Adrenal gland (tissue), 19 donors: ENCODE measurements at places on chromosomes 16 and 17. TPM values are rescaled to one million over a fixed set of nuclear protein-coding genes. Genes with fewer than 3 reads are reported as not detected.

CAPNS2 gene
- 1.3 TPM for total RNA-seq

GINS3 gene
- total RNA-seq = 7.6 TPM

MED9 gene
- 22.0 TPM for total RNA-seq

ANKRD40CL gene
- not detected for total RNA-seq

YBX2 gene
- total RNA-seq = not detected

ASPHD1 gene
- 4.3 TPM for total RNA-seq

OR2C1 gene
- not detected for total RNA-seq

KRT24 gene
- total RNA-seq = not detected

CHST6 gene
- total RNA-seq = 6.6 TPM

ZNF423 gene
- 10.6 TPM for total RNA-seq

SPAG5 gene
- total RNA-seq = 5.4 TPM

RNU2-1 gene
- total RNA-seq = 2,854 TPM

SLC35G6 gene
- not detected for total RNA-seq

DNA sequence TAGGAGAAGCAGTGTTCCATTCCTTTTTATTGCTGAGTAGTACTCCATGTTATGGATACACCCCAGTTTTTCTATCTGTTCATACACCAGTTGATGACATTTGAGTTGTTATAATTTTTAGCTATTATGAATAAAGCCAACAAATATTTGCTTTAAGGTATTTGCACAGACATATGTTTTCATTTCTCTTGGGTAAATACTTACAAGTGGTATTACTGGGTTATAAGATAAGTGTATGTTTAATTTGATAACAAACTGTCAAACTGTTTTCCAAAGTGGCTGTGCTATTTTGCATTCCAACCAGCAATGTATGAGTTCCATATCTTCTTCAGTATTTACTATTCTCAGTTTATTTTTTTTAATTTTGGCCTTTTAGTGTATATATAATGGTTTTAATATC lies 27.7 kb upstream of the GFOD2 start:
- no peak for DNase-seq
- no peak overlapping the region for H3K4me3 ChIP-seq
- no peak overlapping the region for H3K27ac ChIP-seq
- H3K4me1 ChIP-seq = peaks cover 10% of the 10 kb centered on the region
- H3K27me3 ChIP-seq = no peaks in the 10 kb centered on the region
- peaks cover 26% of the 10 kb centered on the region for H3K36me3 ChIP-seq

DNA sequence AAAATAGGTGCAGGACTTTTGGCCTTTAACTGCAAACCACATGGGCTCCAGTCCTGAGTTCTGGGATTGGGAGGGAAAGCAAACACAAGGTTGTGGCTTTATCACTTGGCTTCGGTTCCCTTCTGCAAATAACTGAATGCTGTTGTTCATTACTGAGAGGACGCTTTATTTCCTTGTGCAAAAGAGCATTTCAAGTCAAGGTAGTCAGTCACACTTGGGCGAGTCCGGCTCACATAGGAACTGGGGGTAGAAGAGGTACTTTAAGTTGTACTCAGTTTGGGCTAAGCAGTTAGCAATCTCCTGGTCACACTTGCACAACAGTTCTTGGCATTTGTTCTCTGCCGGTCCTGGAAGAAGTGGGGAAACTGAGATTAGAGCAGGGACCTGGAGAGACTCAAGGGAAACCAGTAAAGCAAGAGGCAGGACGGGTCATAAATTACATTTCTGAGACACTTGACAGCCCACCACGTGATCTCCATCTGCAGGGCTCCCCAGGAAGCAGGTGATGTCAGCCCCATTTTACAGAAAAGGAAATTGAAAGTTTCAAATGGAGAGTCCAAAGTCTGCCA lies 21.6 kb downstream of the PLA2G10 start:
- no peaks in the 10 kb centered on the region for H3K4me1 ChIP-seq
- DNase-seq = no peak
- H3K4me3 ChIP-seq = no peak overlapping the region
- no peaks in the 10 kb centered on the region for H3K27me3 ChIP-seq
- H3K36me3 ChIP-seq = no peaks in the 10 kb centered on the region
- H3K27ac ChIP-seq = no peak overlapping the region

- no peaks in the 10 kb centered on the region for H3K4me1 ChIP-seq
- no peak overlapping the region for H3K4me3 ChIP-seq
- no peak overlapping the region for H3K27ac ChIP-seq
- DNase-seq = no peak
Measured at GRCh38 chr17:67657596-67657995, 60.1 kb upstream of the NOL11 start.

DNA sequence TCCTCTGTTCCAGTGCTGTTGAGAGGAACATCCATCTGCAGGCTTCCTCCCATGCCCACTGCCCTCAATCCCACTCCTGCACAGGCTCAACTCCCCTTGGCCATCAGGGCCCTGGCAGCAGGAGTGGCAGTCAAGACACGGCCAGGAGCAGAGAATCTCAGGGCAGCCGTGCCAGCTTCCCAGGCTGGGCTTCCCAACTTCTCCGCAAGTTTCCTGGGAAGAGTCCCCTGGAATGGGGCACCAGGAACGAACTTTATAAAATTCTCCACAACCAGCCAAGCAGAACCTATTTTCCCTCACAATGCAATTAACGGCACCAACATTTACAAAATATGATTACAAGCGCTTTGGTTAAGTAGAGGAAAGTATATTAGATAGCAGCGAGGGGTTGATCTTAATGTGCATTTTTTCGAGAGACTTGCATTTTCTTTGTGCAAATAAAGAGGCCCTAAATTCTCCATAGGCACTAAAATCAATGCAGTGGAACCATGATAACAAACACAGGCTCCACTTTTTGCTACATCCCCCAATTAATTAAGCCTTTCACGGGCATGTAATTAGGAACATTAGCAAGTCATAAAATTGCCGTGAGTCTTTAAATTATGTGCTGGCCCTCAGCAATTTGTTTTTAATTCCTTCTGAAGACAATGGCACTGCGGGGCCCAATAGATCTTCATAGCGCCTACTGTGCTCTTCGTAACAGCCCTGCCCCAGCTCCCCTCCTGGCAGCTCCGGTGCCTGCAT lies 99.9 kb upstream of the LHX1 start:
- no peak overlapping the region for H3K4me3 ChIP-seq
- H3K4me1 ChIP-seq = no peaks in the 10 kb centered on the region
- no peaks in the 10 kb centered on the region for H3K27me3 ChIP-seq
- no peak for DNase-seq
- no peak overlapping the region for H3K27ac ChIP-seq

GRCh38 chr16:19853742-19854542 lies 30.7 kb downstream of the GPRC5B start:
- DNase-seq = no peak
- no peaks in the 10 kb centered on the region for H3K27me3 ChIP-seq
- peaks cover 5% of the 10 kb centered on the region for H3K4me1 ChIP-seq
- no peak overlapping the region for H3K4me3 ChIP-seq
- H3K36me3 ChIP-seq = no peaks in the 10 kb centered on the region
- H3K27ac ChIP-seq = no peak overlapping the region

- peak within 1 kb of the TSS; percentile 83 for H3K4me3 ChIP-seq
- no peaks in the 10 kb centered on the region for H3K27me3 ChIP-seq
- H3K4me1 ChIP-seq = peaks cover 6% of the 10 kb centered on the region
- no peaks in the 10 kb centered on the region for H3K36me3 ChIP-seq
- no peak for DNase-seq
Measured at GRCh38 chr17:32265192-32265923, at the start of gene RHBDL3. RHBDL3 (plus strand) TSS chr17:32265832; CDS start chr17:32266190, 358 bp downstream.

- peak; percentile 35 for DNase-seq
- H3K36me3 ChIP-seq = no peaks in the 10 kb centered on the region
- H3K27ac ChIP-seq = no peak overlapping the region
- H3K27me3 ChIP-seq = no peaks in the 10 kb centered on the region
- peak overlapping the region; percentile 30 for H3K4me3 ChIP-seq
Measured at GRCh38 chr16:47779201-47780016, 318.3 kb downstream of the PHKB start.

GRCh38 chr16:57146040-57146647 lies 39.7 kb downstream of the PSME3IP1 start:
- DNase-seq = no peak
- no peak overlapping the region for H3K4me3 ChIP-seq
- peaks cover 37% of the 10 kb centered on the region for H3K4me1 ChIP-seq
- no peaks in the 10 kb centered on the region for H3K27me3 ChIP-seq
- H3K36me3 ChIP-seq = no peaks in the 10 kb centered on the region

DNA sequence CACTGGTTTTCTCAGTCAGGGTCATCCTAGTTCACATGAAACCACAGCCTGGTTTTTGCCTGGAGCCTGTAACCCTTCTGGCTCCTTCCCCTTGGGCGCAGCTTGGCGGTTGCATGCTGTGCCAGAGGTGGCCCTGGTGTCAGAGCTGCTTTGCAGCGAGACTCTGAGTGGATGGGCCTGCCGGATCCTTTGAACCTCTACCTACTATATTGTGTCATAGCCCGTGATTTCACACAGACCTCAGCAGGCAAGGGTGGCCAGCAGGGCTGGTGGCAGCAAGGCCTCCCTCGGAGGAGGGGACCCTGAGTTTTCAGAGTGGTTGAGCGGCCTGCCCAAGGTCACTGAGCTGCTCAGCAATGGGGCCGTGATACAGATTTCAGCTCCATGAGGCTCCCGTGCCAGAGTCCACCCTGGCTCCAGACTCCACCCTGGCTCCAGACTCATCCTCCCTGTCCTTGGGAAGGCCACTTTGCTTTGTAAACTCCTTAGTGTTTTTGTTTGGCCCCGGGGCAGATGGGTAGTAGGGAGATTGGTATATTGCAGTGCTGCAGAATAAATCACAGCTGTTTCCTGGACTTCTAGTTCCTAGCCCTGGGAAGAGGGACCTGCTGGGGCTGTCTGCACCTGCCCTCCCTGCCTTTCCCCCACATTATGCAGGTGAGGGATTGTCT lies 9.7 kb downstream of the MPRIP start:
- peaks cover 68% of the 10 kb centered on the region for H3K4me1 ChIP-seq
- H3K4me3 ChIP-seq = no peak overlapping the region
- peak overlapping the region; percentile 52 for H3K27ac ChIP-seq
- H3K27me3 ChIP-seq = no peaks in the 10 kb centered on the region

DNA sequence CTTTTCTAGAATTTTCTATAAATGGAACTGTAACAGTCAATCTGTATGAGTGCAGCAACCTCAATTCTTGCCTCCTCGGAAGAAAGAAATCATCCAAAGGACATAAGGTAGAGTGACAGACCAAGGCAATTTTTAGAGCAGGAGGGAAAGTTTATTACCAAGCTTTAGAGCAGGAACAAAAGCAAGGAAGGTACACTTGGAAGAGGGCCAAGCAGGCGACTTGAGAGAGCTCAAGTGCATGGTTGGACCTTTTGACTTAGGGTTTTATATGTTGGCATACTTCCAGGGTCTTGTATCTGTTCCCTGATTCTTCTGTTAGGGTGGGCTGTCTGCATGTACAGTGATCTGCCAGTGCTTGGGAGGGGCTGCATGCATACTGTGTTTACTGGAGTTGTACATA lies 50.3 kb downstream of the SCNN1G start:
- H3K27me3 ChIP-seq = no peaks in the 10 kb centered on the region
- no peaks in the 10 kb centered on the region for H3K36me3 ChIP-seq
- no peak overlapping the region for H3K27ac ChIP-seq
- H3K4me3 ChIP-seq = no peak overlapping the region
- no peaks in the 10 kb centered on the region for H3K4me1 ChIP-seq

GRCh38 chr17:9011001-9011400 lies 10.3 kb upstream of the NTN1 start:
- H3K27ac ChIP-seq = no peak overlapping the region
- no peaks in the 10 kb centered on the region for H3K36me3 ChIP-seq
- no peaks in the 10 kb centered on the region for H3K4me1 ChIP-seq
- no peaks in the 10 kb centered on the region for H3K27me3 ChIP-seq
- H3K4me3 ChIP-seq = no peak overlapping the region
- DNase-seq = no peak

DNA sequence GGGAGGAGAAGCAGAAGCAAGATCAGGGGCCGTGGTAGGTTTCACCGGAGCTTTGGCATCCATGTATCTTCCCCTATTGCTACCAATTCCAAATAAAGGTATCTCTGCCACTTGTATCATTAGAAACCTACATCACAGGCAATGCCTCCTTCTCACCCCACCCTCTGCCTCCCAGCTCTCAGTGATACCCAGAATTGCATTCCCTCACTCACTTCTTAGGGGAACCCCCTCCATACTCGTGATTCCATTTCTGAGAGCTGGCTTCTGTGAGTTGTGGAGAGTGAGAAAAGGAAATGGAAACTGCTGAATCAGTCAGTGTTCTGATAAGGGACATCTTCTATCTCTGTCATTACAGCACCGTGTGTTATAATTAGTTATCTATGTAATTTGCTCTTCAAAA lies 2.3 kb upstream of the CCL3 start:
- H3K36me3 ChIP-seq = no peaks in the 10 kb centered on the region
- H3K4me3 ChIP-seq = no peak overlapping the region
- DNase-seq = no peak
- H3K27me3 ChIP-seq = no peaks in the 10 kb centered on the region
- H3K4me1 ChIP-seq = no peaks in the 10 kb centered on the region

DNA sequence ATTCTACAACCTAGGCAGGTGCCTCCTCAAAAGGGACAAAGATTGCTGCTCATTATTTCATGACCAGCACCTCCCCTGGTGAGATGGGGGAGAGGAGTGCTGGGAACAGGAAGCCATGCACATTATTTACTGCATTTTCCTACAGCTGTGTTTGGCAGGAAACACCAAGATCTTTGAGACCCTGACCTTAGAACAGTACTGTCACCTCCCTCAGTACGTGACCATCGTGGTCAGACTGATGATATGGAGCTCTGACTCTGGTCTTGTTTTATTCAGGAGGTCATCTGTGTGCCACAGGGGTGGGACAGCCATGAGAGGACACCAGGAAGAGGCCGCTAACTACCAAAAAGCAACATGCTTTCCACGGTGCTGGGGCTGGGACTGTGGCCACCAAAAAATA lies 37.4 kb downstream of the USP22 start:
- peak; percentile 56 for DNase-seq
- H3K36me3 ChIP-seq = peaks cover 93% of the 10 kb centered on the region
- peaks cover 28% of the 10 kb centered on the region for H3K4me1 ChIP-seq
- no peak overlapping the region for H3K27ac ChIP-seq

DNA sequence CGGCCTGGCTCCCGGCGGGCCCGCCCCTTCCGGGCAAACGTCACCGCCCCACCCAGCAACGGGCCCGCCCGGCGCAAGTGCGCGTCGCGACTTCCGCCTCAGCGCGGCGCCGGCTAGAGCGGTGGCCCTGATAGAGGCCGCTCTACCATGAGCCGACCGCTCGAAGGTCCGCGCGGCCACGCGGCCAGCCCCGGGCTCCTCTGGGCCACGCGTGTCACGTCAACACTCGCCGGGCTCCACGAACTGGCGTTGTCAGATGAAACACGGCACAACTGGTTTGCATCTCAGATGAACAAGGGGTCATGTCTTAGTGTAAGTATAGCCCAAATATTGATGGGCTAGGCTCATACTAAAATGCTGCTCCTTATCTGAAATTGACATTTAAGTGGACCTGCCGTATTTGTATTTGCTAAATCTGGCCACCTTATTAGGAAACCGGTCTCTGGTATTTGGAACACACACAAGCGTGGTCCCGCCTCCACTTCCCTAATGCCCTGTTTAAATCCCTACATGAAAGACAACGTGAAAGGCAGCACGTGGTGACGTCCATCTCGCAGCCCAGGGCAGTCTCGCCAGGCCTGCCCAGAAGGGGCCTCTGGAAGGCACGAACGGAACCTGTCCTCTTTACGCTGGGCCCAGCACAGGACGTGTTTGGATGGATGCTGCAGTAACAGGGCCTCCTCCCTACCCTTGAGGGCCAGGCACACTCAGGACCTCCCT lies at the start of gene ZNF598:
Gene ZNF598 (minus strand): TSS at position 31 of the 720 bp plus-strand sequence.
- H3K4me3 ChIP-seq = peak within 1 kb of the TSS; percentile 42
- DNase-seq = peak; percentile 82
- no peaks in the 10 kb centered on the region for H3K36me3 ChIP-seq
- H3K27ac ChIP-seq = peak within 1 kb of the TSS; percentile 62
- H3K27me3 ChIP-seq = no peaks in the 10 kb centered on the region

- no peak for DNase-seq
- no peaks in the 10 kb centered on the region for H3K4me1 ChIP-seq
- no peaks in the 10 kb centered on the region for H3K27me3 ChIP-seq
Measured at GRCh38 chr16:75280331-75280804, 28.9 kb upstream of the BCAR1 start.

- H3K27me3 ChIP-seq = no peaks in the 10 kb centered on the region
- DNase-seq = no peak
- H3K27ac ChIP-seq = no peak overlapping the region
Measured at GRCh38 chr17:7097940-7098339, 16.7 kb downstream of the ASGR2 start.
